Activated gamma-delta T cell (primary cell): ENCODE measurements at places on chromosomes 5 and 9.

- no peak for DNase-seq
These were observed 891.1 kb upstream of the CTNND2 start for GRCh38 chr5:12795333-12795663.

GRCh38 chr5:141790630-141791029, 87.6 kb downstream of the PCDH1 start:
- no peak for DNase-seq

DNA sequence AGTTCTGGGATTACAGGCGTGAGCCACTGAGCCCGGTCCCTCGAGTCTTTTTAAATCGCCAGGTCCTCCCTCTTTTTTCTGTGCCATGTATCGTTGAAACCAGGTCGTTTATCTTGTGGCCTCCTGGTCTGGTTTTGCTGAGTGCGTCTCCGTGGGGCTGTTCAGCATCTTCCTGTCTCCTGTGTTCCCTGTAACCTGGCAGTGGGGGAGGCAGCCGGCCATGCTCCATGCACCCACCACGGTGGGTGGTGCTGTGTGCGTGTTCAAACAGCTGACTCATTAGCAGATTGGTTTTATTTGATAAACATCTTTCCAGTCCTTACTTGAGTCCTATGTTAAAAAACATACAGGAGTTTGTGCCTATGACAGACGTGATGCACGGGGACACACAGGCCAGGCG, 2.7 kb downstream of the RNU6ATAC start:
- DNase-seq, result no peak

GRCh38 chr5:132410451-132411303, 41.2 kb downstream of the SLC22A5 start:
- peak; percentile 70 for DNase-seq

- DNase-seq, result no peak
These were observed 115.8 kb downstream of the MTX3 start for GRCh38 chr5:79875230-79875629.

DNA sequence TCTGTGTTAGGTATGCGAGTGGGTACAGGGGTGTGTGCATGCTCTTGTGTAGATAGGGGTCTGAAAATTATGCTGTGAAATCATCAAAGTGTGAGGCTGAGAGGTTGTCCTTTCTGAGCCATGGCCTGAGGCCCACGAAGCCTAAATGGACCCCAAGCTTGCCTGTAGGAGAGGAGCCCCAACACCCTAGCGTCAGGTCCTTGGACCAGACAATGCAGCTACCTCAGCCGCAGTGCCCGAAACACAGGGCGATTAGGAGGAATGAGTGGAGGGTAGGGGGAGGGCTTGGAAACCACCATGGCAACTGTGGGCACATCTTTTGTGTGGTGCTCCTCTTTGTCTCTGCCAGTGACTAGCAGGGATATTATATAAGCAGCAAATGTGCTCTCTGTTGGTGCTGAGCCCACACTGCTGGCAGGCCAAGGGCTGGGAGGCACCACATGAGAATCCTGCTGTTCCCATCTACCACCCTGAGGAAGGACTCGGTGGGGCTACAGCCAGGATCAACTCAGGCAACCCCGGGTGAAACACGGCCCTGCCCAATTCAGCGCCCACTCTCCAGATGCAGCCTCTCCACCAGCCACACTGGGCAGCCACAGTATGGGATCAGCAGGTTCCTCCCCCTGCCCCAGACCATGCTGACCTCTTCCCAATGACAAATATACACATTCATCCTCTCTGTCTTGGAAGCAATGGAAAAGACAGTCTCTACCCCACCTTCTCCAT, 84.6 kb upstream of the FSTL4 start:
- no peak for DNase-seq

- no peak for DNase-seq
These were observed 183.7 kb downstream of the TLR4 start for GRCh38 chr9:117887941-117888340.

- no peak for DNase-seq
These were observed 105.3 kb upstream of the BOD1 start for GRCh38 chr5:173721601-173722232.

DNA sequence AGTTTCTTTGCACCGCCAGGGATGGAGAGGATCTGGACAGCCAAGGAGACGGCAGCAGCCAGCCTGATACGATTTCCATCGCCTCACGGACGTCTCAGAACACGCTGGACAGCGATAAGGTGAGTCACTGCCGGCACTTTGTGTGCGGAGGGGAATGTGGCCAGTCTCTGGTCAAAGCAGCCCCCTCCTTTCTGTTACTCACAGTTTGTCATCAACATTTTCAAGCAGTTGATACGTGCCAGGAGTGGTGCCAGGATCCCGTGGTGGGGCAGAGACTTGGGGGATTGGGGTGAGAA, 175.1 kb upstream of the OTULINL start:
- no peak for DNase-seq

- DNase-seq, result no peak
These were observed 108.8 kb downstream of the SLC12A2 start for GRCh38 chr5:128192368-128192767.

- no peak for DNase-seq
These were observed 408.8 kb downstream of the ENC1 start for GRCh38 chr5:74231697-74232096.
